ENCODE measurements at places on chromosomes 1 and 21.

DNA sequence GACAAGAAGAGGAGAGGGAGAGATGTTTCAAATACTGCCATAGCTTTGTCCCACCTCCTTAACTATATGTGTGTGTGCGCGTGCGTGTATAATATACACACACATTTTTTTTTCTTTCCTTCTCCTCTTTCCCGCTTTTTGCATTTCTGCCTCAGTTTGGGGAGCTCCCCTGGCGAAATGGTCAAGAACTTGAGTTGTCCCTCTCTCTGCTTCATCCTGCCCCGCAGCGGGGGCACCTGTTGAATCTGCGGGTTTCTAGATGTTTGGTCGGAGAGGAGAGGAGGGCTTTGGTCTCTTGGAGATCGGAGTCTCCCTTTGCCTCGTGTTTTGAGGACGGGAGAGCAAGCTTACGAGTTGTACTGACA, 504 bp downstream of the SCCPDH start:
- DNase-seq: peak; percentile 52

- no peak for DNase-seq
Observed at GRCh38 chr1:33740040-33740744, 123.7 kb upstream of the HMGB4 start.

DNA sequence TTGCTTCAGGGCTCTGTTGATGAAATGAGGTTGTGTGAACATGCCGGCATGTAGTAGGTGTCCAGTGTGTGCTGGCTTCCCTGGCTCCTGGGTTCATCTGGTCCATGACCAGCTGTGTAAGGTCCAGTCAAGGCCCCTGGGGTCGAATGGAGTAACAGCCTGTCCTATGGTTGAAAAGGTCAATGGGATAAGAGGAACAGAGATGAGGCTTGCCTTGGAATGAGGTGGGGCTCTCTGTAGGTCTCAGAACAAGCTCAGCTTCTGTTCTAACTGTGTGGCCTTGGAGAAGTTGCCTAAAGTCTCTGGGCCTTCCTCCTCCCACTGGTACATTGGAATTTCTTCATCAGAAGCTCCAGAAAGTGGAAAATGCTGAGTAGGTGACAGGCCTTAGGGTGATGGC, 26.6 kb downstream of the RPS6KA1 start:
- DNase-seq: no peak

GRCh38 chr1:43683560-43683959, 23.8 kb upstream of the ST3GAL3 start:
- DNase-seq: no peak

DNA sequence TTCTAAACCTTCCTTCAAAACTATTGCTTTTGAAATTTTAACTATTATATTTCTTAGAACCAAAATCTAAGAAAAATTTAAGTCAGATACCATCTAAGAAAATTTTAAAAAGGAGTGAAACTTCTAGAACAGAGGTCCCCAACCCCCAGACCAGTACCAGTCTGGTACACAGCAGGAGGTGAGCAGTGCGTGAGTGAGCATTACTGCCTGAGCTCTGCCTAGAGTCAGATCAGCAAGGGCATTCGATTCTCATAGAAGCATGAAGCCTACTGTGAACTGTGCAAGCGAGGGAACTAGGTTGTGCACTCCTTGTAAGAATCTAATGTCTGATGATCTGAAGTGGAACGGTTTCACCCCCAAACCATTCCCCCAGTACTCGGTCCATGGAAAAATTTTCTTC, 106.7 kb downstream of the VAV3 start:
- no peak for DNase-seq

DNA sequence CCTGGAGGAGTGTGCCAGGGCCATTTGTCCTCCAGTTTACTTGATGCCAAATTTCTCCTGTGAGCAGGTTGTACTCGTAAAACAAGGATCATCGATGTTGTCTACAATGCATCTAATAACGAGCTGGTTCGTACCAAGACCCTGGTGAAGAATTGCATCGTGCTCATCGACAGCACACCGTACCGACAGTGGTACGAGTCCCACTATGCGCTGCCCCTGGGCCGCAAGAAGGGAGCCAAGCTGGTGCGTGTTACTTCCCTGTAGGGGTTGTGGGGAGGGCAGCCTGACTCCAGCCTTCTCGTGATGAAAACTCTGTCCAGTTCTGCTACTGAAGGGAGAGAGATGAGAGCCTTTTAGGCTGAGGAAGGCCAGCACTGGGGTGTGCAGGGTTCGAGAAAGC, 2.2 kb downstream of the RPS8 start:
- DNase-seq: no peak

Data from HAP-1 (cell line).